ENCODE measurements at places on chromosomes 12 and 14. TPM values are rescaled to one million over a fixed set of nuclear protein-coding genes. Genes with fewer than 3 reads are reported as not detected.

KRT77 gene
- polyA plus RNA-seq = 0.32 TPM

RAP1B gene
- polyA plus RNA-seq = 84.4 TPM

DNA sequence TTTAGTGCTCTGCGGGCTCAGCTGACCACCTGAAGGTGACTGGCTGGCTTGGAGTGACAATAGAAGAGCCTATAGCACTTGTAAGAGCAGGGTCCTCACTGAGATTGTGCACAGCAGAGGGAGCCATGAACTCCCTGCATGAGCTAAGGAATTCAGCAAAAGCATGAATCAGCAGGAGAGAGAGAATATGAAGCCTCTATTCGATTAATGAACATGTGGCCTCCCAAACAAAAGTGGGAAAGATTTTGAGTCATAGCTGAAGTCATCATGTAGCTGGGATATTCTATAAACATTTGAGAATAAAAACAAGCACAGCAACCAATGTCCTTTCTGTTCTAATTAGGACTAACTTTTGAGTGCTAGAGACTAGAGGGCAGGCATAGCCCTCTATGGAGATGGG lies 626.6 kb downstream of the DIO2 start:
- DNase-seq = no peak

PRB2 gene
- polyA plus RNA-seq = not detected

CLECL1 gene
- polyA plus RNA-seq = 0.31 TPM

DNA sequence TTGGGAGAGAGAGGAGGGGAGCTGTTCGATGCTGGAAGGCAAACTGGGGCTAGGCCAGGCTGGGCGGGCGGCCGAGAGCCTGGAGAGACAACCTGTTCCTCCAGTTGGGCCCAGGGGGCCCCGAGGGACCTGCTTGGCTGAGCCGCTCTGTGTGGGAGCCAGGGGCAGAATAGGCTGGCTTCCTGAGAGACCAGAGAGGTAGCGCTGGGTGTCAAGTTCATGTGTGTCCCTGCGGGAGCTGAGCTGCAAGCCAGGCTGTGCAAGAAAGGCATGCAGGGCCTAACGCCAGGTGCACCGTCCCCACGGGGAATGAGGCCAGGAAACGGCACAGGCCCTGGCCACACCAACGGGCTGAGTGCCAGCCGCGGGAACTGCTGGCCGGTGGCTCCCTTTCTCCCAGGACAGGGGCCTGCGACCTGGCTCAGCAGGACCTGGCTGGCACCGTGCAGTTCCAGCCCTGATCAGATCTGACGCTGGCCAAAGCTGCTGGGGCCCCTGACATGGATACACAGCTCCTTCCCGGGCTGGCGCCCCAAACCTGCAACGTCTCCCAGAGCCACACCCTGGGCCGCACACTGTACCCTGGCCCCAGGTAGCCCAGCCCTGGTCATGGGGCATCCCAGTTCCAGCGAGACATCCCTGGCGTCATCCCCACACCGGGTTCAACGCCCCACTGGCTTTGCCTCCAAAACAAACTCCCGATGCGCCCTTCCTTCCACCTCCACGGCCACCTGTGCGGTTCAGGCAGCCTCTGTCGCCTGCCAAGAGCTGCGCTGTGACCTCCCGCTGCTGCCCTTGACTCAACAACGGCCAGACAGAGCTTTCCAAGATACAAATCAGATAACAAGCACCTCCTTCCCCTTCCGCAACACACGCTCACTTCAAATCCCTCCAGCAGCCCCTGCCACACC lies 65.0 kb downstream of the RFLNA start:
- peak; percentile 76 for DNase-seq

DNA sequence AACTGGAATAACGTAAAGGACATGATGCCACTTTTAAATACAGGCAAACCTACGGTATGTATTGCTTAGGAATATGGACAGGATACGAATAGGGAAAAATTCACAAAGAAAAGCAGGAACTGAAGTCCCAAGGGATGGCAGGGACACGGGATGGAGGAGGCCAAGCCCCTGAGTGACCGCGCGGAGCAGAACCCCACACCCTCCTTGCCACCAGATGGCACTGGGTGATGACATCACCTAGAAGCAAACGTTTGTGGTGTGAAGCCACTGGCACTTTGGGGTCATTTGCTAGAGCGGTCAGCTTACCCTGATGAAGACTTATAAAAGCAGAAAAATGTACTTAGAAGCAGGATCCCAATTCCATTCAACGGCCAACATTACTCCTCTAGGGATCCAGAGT lies 9.4 kb downstream of the DHX37 start:
- DNase-seq = no peak

GRCh38 chr14:92926931-92927330 lies 4.0 kb downstream of the CHGA start:
- DNase-seq = peak; percentile 22

ASIC1 gene
- 9.5 TPM for polyA plus RNA-seq

DNA sequence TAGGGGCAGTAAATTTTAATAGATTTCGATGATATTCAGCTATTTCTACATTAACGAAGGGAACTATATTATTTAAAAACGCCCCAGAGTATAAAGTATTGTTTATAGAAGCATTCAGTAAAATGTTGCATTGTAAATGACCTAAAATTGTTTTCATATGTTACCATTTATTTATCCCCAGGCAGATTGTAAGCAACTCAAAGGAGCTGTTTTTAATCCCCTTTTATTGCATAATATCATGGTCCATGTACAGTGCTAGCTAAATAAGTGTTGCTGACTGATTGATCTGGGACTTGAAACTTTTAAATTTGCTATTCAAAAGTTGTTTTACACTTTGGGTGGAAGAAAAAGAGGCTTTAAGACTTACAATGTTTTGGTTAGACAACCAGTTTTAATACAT lies 199.0 kb upstream of the SLC38A2 start:
- no peak for DNase-seq

DNA sequence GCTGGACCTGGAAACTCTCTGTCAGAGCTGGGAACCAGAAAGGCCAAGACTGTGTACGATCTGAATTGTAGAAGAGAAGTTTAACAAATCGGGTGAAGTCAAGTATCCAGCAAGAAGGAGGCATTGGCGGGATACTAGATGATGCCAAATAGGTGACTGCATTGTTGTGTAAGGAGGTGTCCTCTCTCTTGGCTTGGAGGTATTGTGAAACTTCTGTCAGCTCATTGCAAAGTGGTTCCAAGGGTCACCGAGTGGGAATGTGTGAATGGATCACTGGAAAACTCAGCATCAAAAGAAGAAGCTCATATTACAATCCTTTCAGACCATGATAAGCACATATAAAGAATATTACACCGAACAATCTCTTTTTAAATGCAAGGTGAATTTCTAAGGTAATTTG lies 11.7 kb downstream of the NAV3 start:
- no peak for DNase-seq

TAS2R31 gene
- 0.90 TPM for polyA plus RNA-seq
